Heart left ventricle (tissue), 16 donors: ENCODE measurements at places on chromosomes 5 and 9.

- no peak for DNase-seq
Observed at GRCh38 chr5:29001666-29002065, 1963.3 kb upstream of the CDH9 start.

- DNase-seq = no peak
Observed at GRCh38 chr9:82183181-82183860, 194.7 kb downstream of the SPATA31D1 start.

- DNase-seq = no peak
Observed at GRCh38 chr9:136147038-136147889, 28.6 kb upstream of the TMEM250 start.

GRCh38 chr9:12776513-12777055, 1.8 kb downstream of the LURAP1L start:
- DNase-seq = peak; percentile 90

GRCh38 chr5:150758203-150758530, 650 bp downstream of the DCTN4 start:
- DNase-seq = no peak

GRCh38 chr5:136230176-136230575, 37.2 kb upstream of the SMIM32 start:
- no peak for DNase-seq
